ENCODE measurements at places on chromosomes 12 and 14.

- DNase-seq = no peak
These were observed 195.7 kb upstream of the GARIN2 start for GRCh38 chr14:66993512-66993911.

GRCh38 chr12:84073401-84073800 lies 839.2 kb downstream of the SLC6A15 start:
- DNase-seq = no peak

- no peak for DNase-seq
These were observed 133.8 kb upstream of the MGAT4C start for GRCh38 chr12:86389949-86390348.

GRCh38 chr14:37592482-37593408 lies 2.3 kb downstream of the FOXA1 start:
- no peak for DNase-seq

- no peak for DNase-seq
These were observed 7.5 kb downstream of the CCDC88C start for GRCh38 chr14:91409928-91410718.

DNA sequence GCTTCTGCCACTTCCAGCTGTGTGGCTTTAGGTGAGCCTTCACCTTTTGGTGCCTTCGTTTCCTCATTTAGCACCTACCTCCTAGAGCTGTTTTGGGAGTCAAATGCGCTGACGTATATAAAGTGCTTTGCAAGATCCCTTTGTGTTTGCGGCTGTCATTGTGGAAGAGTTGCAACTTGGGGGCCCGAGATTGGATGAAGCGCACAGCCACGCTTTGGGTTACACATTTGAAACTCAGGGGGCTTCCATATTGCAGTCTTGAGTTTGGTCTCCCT lies 636 bp upstream of the ARL6IP4 start:
- no peak for DNase-seq

DNA sequence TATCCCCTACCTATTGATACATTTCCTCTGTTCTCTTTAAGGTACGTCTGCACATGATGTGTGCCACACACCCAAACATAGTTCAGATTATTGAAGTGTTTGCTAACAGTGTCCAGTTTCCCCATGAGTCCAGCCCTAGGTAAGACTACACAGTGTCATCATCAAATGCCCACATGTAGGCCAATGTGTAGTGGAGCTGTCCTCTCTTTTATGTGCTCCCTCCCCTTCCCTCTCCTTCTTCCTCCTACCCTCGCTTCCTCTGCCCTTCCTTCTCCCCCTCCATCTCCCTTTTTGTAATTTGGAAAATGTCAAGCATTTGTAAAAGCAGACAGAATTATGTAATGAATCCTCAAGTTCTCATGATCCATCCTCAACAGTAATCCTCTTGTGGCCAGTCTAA lies 25.5 kb downstream of the MAPKAPK5 start:
- no peak for DNase-seq

GRCh38 chr12:52918784-52919183 lies 13.9 kb upstream of the KRT8 start:
- DNase-seq = no peak

DNA sequence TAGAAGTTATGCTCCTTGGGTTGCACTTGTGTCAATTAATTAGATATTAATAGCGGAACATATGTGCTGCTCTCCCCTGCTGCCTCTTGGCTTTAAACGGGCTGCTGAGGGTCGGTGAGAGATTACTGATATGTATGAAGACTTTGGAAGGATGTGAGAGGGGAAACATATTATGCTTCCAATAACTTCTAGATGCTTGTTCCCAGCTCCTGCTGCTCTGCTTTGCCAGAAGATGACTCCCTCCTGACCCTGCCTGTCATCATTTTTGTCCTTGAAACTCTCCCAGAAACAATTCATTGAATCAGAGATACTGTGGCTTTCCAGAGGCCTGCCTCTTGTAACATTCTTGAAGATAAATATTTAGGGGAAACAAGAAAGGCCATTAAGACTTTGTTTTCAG lies 300.1 kb upstream of the STXBP6 start:
- no peak for DNase-seq

DNA sequence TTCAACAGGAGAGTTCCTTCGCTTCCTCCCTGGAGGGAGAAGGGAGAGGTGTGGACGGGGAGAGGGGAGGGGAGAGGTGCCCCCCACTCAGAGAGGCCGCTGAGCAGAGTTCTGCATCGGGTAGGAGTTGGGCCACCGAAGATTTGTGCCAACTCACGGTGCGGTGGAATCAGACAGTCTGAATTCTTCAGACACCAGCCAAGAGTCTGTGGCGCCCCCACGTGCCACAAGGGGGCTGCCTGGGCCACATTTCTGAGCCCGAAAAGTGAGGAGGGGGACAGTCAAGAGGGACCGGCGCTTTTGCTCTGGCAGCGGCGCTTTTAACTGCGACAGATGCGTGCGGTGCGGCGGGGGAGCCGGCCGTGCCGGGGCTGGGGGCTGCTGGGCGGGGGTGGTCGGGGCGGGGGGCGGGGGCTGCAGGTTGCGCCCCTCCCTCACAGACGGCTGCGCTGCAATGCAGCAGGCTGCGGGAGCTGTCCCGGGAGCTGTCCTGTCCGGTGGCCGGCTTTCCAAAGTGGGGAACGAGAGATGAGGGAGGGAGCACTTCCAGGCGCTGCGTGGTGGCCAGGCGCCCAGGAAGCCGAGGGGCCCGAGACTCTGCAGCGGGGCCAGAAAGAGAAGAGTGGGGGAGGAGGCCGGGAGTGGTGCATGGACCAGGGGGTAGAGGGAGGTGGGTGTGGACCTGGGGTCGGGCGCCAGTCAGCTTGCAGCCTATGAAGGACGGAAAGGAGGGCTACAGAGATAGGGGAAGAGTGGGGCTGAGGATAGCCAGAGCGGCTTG lies 975 bp upstream of the RTL1 start:
- DNase-seq = no peak

GRCh38 chr12:70255311-70255710 lies 12.1 kb downstream of the CNOT2 start:
- no peak for DNase-seq

DNA sequence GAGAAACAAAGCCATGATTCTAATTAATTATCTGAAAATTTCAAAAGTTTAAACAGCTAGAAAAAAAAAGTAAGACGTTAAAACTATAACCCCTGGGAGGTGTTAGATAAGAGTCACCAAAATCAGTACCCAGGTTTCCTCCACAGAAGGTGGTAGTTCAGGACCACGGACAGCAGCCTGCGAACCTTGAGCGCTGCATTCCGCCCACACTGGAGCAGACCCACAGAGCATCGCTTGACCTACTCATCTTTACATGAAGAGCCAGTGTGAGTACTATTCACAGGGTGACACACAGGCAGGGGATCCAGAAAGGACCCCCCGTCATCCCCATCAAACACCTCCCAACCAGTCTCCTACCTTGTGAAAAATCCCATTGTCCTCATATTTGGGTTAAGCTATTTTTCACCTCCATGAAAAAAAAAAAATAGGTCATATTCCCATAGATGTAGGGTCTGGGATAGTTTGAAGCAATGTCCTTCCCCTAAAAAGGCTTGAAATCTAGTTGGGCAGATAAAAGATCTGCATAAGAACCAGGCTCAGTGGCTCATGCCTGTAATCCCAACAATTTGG lies 8.8 kb upstream of the CHGA start:
- no peak for DNase-seq

DNA sequence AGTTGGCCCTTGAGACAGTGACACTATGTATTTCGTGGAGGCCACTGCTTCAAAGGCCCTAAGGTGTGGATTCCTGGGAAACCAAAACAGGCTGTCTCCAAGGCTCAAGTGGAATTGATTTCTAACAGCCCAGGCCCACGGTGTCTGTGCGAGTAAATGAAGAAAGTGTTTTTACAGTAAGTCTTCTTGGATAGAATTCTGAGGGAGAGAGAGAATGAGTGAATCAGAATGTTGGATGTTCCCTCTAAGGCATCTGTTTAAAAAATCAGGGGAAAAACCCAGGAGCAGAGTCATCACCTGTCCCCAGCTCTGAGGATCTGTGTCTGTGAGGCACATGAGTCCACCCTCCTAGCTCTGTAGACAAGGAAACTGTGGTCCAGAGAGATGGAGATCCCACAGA lies 22.3 kb upstream of the BDKRB1 start:
- no peak for DNase-seq

DNA sequence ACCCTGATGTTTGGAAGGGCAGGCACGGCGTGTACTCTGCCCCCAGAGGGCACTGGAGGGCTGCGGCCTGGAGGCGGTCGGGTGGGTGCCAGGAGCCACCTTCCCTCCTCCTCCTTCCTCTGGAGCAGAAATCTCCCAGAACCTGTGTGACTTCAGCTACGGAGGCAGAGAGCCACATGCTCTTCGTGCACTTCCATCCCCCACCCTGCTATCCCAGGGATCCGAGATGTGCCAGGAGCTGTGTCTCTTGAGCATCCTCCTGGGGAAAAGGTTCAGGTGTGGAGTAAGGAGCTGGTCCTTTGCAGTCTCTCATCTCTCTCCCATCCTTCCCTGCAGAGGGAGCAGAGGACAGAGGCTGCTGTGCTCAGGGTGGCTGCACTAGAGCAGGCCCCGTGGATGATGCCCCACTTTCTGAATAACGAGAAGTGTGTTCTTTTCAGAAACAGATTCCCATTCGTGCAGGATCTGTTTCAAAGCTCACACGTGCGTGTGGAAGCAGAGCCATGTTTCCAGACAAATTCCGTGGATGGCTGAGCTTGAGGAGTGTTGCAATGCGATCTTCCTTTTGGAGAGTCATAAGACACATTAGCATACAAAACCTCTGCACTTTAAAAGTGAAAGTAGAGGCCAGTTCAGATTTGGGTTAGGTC lies 162.9 kb downstream of the ADGRD1 start:
- no peak for DNase-seq

DNA sequence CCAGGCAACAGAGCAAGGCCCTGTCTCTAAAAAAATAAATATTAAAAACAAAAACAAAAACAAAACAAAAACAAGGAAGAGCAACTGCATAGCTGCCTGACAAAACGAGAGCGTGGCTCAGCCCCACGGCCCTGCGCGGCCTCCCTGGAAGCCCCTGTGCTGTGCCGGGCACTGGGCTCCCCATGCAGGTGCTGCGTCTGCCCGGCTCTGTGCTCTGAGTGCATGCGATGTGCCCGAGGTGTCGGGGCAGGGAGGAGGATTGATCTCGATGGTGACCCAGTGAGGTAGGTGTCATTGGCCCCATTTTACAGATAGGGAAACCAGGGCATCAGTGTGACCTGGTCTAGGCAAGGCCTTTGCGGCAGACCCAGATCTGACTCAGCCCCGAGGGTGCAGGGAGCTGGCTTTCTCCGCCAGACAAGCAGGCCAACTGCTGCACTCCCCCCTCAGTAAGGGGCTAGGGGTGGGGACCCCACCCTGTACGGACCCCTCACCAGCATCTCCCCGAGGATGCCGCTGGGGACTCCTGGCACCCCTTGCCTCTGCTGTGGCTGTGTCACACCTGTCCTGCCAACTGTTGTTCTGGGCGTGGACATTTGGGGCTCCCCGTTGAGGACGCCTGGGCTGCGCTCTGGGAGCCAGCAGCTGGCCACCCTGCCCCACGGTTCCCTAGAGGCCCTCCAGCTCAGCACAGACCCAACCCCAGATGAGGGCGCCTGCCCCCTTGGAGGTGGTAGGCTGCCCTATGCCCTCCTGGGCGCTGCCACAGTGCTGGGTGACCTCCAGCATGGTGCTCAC lies 15.3 kb downstream of the GPR132 start:
- no peak for DNase-seq

DNA sequence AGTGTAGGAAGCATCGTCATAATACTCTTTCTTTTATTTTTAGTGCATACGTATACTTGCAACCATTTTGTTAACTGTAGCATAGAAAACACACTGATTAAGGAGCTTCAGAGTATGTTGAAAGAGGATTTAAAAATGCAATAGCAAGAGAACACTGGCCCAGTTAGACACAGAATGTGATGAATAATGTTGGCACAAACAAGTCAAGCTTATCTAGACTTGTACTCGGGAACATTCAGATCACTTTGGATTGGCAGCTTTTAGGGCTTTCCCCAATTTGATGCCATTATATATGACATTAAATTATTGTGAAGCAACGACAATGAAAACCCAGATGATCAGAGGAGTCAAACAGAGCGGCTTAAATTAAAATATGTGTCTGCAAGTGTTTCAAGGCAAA lies 468.1 kb downstream of the PRKD1 start:
- DNase-seq = no peak

DNA sequence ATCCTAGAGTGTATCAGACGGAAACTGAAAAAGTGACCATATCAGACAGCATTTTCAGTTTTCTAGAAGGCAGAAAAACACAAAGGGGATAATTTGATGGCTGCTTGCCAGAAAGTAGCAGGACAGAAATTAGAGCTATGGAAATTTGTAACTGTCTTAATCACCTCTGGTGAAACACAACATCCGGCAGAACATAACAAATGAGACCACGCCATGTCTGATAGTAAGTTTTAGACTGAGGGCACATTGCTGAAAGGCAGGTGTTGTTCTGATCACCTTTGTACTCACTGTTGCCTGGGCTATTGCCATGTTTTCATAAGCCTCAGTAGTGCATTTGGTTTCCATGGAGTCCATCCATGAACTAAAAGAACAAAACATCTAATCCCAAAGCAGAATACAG lies 290.3 kb downstream of the PAWR start:
- no peak for DNase-seq
